Left kidney (tissue), 8 donors: ENCODE measurements at places on chromosomes 5 and 9. TPM values are rescaled to one million over a fixed set of nuclear protein-coding genes. Genes with fewer than 3 reads are reported as not detected.

DNA sequence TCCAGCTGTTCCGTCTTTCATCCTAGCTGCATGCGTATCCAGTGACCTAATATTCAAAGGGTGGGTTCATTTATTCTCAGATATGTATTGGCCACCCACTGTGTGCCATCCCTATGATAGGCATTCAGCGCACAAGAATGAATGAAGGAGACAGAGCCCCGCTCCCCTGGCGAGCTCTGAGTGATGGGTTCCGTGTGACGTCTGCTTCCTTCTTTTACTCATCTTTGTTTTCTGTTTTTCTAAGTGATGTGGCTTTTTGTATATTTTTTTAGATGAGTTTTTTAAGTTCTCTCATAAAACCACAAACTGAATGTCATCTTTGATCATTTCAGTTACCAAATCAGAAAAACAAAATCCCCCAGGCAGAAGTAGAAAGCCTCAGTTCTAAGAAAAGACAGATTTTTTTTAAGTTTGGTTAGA, 168.3 kb upstream of the OTULINL start:
- no peak for DNase-seq

DNA sequence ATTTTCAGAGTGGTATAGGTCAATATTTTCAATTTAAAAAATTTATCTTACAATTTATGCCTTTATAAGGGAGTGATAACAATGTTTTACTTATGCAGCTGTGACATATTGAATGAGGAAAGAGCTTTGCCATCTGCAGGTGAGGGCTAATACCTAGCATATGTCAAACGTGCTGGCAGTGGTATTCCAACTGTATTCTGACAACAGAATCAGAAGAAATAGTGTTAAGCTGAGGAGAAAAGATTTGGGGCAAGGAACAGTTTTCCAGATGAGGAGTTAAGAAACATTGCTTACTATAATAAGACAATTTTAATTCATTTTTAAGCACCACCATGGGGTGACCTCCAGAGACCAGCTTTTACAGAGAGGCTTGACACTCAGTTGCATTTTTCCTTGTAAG, 267.8 kb upstream of the ZNF608 start:
- no peak for DNase-seq

DNA sequence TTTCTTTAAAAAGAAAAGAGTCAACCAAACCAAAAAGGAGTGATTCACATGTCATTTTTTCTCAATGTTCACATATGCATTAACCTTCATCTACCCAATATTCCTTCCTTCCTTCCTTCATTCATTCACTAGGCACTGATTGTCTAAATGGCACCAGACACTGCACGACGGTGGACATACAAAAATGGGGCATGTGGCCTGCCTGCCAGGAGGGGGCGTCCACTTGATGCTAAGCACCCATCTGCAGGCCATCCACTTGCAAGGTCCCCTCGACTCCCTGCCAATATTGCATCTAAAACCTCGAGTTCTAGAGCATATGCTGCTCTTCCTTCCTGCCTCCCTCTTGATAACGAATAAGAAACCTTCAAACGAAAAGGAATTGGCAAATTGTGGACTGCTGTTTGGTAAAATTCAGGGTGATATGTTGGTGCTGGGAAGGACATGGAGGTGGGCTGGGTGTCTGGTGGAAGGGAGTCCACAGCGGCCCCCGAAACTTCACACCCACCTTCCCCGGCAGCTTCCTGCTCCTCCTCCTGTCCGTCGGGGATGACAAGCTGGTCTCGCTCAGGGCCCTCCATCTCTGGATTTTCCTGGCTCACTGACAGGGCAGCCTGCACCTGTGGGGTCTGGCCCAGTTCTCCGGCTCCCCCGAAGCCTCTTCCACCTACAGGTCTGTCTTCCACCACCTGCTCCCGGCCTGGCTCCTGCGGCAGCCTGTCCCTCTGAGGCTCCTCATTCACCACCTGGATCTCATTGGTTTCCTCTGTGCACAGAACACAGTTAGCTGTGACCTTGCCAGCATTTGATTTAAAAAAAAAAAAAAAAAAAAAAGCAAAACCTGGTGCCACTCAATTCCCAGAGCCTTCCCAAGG, 64.3 kb downstream of the GOLM1 start:
- DNase-seq = no peak

GRCh38 chr5:32182463-32183063, 8.4 kb upstream of the GOLPH3 start:
- no peak for DNase-seq

DNA sequence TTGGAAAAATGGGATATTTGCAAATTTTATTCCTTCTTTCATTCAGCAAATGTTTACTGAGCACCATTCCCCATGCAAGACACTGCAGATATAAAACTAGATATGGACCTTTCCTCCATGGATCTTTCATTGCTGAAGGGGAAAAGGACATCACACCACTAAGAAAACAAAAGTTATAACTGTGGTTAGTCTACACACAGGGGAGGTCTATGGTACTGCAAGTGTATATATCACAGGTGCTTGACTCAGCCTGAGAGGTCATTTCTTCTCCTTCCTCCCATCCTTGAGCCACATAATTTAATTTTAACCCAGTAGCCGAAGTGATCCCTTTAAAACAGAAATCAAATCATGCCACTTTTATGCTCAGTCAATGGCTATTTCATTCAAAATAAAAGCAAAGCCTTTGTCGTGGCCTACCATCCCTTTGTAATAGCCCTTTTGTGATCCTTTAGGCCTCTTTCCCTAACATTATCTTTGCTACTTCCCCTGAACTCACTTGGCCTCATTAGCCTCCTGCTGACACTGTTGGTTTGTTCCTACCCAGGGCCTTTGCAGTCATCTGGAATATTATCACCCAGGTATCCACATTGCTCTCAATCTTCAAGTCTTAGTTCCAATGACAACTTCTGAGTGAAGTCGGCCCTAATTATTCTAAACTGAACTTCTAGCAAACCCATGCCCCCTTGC, 213.2 kb downstream of the GABRB2 start:
- DNase-seq = no peak

GRCh38 chr5:159781626-159782157, 134.6 kb upstream of the ADRA1B start:
- DNase-seq = no peak

- no peak for DNase-seq
Observed at GRCh38 chr5:44997506-44997905, 188.8 kb downstream of the MRPS30 start.

DNA sequence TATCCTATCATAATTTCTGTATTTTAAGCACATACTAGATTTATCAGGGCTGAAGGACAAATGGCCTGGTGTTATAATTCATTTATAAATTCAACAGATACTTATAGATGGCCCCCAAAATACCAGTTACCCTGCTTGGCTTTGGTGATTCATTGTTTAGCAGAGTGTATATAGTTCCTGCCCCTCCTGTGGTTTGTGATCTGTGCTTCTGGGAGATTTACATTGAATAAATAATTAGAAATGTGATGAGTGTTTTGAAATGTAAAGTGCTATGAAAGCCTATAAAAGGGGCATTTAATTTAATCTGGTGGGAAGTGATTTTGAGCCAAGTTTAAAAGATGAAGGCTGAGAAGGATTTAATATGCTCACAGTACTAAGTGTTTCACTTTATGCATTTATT, 36.7 kb upstream of the ZCCHC7 start:
- DNase-seq = no peak

- no peak for DNase-seq
Observed at GRCh38 chr5:143892908-143893307, 80.9 kb downstream of the HMHB1 start.

DNA sequence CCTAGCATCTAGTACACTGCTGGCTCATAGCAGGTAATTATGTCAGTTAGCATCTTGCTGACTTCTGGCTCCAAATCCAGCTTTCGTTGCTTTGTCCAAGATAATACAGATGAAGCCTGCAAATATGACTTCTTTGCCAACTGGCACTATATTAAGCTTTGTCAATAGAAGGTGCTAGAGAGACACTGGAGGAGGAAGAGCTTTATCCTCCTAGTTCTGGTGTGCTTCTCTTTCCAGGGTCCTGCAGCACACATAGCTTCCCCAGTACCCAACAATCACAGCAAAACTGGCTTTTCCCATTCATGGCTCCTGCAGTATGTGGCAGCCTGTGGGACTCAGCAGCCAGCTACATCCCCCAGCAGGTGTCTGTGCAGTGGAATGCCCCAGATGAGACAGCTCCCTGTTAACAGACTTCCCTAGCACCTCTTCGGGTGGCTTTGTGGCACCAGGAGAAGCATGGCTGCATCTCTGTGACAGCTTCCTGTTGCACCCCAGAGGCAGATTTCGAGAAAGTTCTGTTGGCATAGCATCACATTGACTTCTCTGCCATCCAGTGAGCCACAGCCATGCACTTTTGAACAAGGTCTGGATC, 147.8 kb downstream of the OXCT1 start:
- no peak for DNase-seq

DNA sequence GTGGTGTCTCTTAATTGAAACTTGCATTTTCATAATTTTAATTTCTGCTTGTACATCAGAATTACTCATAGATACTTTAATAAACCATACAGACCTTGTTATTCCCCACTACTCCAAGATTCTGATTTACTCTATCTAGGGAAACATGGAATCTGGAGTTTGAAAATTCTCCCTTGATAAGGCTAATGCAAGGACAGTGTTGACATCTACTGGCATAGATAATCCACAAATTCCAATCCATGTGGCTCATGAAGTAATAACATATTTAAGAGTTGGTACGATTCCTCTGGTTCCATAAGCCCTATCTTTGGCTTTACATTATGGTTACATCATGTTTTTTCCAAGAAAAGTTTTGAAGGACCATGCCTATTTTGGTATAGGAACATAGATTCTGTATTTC, 759.2 kb downstream of the TLR4 start:
- DNase-seq = no peak

GRCh38 chr9:37919956-37920335, 16.0 kb upstream of the SLC25A51 start:
- no peak for DNase-seq

DNA sequence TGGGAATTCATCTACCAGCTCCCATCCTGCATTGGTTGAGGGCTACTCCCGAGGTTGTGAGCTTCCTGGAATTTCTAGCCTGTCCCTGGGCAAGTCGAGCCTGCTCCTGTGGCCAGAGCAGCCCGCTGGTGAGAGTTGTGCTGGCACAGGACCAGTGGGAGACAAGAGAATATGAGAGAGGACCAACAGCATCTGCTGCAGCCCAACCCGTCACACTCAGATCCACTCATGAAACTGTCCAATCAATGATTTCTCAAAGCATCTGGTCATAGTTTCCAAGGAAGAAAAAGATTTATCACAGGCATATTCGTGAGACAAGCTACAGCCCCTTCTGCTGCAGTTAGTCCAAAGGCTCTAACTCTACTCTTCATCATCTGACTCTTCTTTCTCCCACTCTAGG, 64.4 kb upstream of the RAI14 start:
- no peak for DNase-seq

GRCh38 chr5:6372251-6373080, 5.9 kb downstream of the MED10 start:
- no peak for DNase-seq

DNA sequence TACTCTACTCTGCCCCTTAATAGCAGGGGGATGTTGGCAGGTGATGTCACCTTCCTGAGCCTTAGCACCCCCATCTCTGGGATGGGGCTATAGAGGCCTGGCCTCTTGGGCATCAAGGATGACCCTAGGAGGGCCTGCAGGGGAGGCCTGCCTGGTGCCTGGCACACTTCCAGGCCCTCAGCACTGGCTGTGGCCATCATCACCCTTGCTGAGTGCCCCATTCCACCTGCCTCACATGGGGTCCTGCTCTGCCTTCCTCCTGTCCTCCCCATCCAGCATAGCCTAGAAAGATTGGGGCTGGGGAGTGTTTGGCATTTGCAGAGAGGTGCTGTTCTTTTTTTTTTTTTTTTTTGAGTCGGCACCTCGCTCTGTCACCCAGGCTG, 17.7 kb upstream of the PHYHD1 start:
- DNase-seq = no peak

DNA sequence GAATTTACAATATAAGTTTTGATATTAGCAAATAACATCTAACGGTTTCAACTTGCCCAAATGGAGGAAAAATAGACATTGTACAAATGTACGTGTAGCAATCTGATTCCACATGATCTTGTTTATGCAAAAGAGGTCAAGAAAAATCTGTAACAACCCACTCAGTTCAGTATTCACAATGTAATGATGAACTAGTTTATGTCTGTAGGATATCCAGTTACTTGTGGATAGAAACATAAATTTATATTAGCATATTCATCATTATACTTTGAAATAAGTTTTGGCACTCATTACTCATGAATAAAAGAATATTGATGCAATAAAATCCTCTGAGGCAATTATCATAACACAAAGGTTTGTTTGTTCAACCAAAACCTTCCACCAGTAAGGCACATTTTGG, 28.1 kb downstream of the PLK2 start:
- DNase-seq = no peak

- DNase-seq = no peak
Observed at GRCh38 chr9:84138541-84138940, 157.9 kb downstream of the RMI1 start.

DNA sequence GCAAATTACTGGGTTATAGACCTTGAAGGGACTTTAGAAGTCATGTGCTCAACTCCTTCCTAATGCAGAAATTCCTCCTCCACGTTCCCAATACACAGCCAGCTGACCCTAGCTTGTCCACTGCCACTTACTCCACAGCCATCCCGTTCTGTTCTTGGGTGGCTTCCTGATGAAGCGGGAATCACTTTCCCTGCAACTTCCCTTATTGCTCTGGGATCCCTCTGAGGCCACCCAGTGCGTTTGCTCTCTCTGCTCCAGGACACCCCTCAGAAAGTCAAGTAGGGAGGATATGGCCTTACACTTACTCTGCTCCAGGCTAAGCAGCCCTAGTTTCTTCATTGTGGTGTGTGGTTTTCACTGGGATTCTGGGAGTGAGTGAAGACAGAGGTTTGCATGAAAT, 55.5 kb downstream of the GALNT12 start:
- DNase-seq = no peak

- no peak for DNase-seq
Observed at GRCh38 chr9:8366161-8366926, 566.8 kb upstream of the DMAC1 start.

DNA sequence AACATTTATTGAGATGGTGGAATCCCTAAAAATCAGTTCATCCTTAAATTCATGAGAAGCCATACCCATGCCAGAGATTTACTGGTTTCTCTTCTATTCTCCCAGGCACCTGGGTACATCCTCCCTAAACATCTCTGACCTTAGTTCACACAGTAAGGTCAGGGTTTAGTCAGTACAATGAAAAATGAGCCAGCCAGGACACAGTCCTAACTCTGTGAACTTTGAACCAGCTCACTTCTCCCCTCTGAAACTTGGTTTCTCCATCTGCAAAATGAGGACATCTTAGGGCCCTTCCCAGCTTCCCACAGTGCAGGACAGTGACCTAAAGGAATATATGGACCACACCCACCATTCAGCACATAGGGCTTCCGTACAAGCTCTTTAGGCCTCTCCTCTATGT, 1.9 kb downstream of the NOP16 start:
- no peak for DNase-seq

- no peak for DNase-seq
Observed at GRCh38 chr5:32836176-32836575, 125.1 kb downstream of the NPR3 start.

C6 gene
- polyA plus RNA-seq = 3.6 TPM

ACER2 gene
- polyA plus RNA-seq = 13.5 TPM

PCDHA6 gene
- 0.38 TPM for polyA plus RNA-seq

PANK3 gene
- polyA plus RNA-seq = 78.6 TPM

PCDHB16 gene
- 8.1 TPM for polyA plus RNA-seq

HMCN2 gene
- 0.98 TPM for polyA plus RNA-seq

SPZ1 gene
- polyA plus RNA-seq = not detected

MIGA2 gene
- 18.8 TPM for polyA plus RNA-seq

ANKRD33B gene
- polyA plus RNA-seq = 1.5 TPM

CCL28 gene
- polyA plus RNA-seq = 4.2 TPM

FGF1 gene
- polyA plus RNA-seq = 17.4 TPM

C5 gene
- 19.5 TPM for polyA plus RNA-seq
